Left ventricle myocardium superior (tissue), 1 donor: ENCODE measurements at places on chromosomes 4 and X.

- DNase-seq = no peak
Observed at GRCh38 chr4:38846015-38846414, 10.6 kb downstream of the TLR6 start.

- DNase-seq = no peak
Observed at GRCh38 chr4:156182269-156182668, 228.6 kb upstream of the CTSO start.

- no peak for DNase-seq
Observed at GRCh38 chrX:119880076-119880475, 8.4 kb downstream of the NDUFA1 start.

DNA sequence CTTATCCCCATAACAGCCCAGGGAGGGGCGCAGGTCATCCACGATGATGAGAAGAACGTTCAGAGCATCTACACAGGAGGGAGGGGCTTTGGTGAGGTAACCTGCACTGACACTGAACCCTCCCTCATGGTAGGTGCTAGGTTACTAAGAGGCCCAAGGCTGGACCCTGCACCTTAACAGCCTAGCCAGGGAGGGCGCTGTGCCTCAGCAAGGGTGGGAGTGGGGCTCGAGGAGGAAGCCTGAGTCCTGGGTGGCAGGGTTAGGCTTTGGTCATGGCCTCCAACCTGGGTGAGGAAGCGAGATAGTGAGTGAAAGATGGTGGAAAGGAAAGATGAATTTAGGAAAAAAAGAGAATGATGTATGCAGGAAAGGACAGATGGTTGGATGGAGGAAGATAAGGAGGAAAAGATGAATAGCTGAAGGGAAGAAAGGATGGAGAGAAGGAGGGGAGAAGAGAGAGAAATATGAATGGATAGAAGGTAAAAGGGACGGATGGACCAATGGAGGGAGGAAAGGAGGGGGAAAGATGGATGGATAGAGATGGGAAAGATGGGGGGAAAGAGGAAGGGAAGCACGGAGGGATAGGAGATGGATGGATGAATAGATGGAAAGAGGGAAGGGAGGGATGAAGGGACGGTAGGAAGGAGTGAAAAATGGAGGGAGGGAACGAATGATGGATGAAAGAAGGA, 736 bp downstream of the IDS start:
- DNase-seq = no peak

DNA sequence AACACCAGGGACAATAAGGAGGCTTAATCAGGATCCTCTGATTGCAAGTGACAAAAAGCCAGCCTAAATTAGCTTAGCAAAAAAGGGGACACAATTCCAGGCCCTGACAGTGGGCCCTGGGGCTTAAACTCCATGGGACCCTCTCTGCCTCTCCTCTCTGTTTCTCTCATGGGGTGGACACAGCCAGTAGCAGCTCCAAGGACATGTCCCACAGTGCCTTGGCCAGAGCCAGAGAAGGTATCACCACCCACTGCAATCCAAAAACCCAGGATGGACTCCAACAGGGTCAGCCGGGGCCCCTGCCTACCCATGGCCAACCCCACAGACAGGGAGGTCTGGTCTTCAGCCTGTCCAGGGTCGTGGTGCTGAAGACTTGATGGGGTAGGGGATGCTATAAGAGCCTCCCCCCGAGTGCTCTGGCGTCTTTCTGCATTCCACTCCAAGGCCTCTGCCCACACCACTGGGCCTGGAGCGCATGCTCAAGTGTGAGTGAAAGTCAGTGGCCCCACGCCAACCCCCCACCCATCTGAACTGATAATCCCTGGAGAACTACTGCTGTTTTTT, 19.7 kb upstream of the PPP2R2C start:
- DNase-seq = no peak

DNA sequence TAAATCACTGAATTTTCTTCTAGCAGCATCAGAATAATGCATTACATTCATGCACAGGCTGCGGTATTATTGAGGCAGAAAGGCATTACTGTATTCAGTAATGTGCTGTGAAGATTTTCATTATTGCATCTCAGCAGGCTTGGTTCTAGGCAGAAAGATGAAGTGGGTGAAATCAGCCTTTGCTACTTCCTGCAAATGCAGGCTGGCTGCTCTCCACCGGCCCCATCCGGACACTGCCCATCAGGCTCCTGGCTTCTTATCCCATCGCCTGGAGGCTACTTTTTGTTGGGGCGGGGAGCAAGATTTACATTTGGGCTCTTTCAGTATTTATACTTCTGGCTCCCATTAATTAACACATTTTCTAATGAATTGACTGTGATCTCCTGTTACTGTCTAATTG, 117.8 kb downstream of the FRAS1 start:
- DNase-seq = no peak

DNA sequence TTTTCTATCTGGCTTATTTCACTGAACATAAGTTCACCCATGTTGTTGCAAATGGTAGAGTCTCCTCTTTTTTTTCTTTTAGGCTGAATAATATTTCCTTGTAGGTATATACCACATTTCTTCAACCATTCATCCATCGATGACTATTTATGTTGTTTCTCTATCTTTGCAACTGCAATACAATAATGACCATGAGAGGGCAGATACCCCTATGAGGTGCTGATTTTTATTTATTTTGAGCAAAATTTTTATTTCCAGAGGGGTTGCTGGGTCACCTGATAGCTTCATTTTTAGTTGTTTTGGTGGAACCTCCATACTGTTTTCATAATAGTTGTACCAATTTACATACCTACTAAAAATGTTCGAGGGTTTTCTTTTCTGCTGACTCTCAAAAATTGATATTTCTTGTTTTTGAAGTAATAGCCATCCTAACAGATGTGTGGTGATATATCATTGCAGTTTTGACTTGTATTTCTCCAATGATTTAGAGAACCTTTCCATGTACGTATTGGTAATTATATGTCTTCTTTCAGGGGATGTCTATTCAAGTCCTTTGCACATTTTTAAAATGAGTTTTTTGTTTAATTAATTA, 1697.0 kb downstream of the PCDH7 start:
- no peak for DNase-seq

DNA sequence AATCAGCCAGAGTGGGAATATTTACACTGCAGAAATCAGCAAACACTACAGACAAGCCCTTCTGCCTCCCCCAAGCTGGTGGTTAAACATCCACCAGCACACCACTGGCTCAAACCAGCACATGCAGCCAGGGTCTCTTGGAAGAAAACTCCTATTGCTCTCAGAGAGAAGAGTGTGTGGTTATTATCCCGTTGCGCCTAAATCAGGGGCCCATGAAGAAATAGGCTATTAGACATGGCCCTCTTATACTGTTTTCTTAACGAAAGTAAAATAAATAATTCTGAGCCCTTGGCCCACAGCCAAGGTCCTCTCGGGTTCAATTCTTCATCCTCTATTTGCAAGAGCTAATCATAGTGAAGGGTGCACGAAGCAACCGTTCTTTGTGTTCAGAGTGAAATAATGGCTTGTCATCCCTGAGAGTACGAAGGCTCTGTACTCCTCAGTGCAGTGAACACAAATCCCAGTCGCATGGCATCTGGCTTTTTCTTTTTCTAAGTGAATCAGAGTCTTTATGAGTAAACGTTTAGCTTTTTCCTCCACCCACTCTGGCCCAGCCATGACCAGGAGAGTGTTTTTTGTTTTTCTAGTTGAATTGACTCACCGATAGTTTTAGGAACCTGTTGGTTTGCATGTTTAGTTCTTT, 33.4 kb upstream of the RBM47 start:
- no peak for DNase-seq

- DNase-seq = no peak
Observed at GRCh38 chr4:2251795-2252529, 9.9 kb downstream of the MXD4 start.

GRCh38 chr4:118177126-118177525, 142.8 kb downstream of the NDST3 start:
- DNase-seq = no peak
